ENCODE measurements at places on chromosomes 13 and 19. TPM values are rescaled to one million over a fixed set of nuclear protein-coding genes. Genes with fewer than 3 reads are reported as not detected.
A peak's percentile ranks its signal among the peaks of the same experiment; 100 is the strongest.

DNA sequence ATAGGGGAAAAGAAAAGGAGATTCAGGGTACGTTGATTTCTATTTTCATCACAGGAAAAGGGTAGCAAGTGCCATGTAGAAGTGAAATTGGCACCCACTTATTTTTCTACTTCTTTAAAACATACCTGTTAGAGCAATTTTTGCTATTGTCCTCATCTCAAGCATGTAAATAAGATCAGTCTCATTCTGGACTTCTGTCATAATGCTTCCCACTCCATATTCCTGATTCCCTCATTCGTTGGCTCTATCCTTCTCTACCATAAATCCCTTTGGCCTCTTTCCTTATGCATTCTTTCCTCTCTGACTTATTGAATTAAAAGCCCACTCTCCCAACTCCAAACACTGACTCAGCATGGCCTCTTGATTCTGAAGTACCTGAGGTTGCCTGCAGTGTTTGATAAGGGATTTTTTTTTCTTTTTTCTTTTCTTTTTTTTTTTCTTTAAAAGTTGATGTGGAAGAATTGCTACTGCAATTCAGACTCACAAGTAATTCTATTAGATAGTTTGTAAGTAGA is 465.7 kb downstream of the SLITRK6 start:
- DNase-seq: no peak

- DNase-seq: no peak
These were observed 104.7 kb downstream of the MYCBP2 start for GRCh38 chr13:77222000-77222690.

- no peak for DNase-seq
These were observed 22.6 kb upstream of the CD177 start for GRCh38 chr19:43330726-43331434.

GRCh38 chr19:53813996-53814395 is 10.1 kb downstream of the NLRP12 start:
- DNase-seq: no peak

- DNase-seq: no peak
These were observed 7.5 kb upstream of the ZNF525 start for GRCh38 chr19:53357821-53358581.

GRCh38 chr13:113119822-113120189 is 2.8 kb upstream of the F10 start:
- DNase-seq: no peak

GRCh38 chr19:31598730-31599238 is 249.5 kb upstream of the TSHZ3 start:
- DNase-seq: no peak

- DNase-seq: peak; percentile 58
These were observed 9.1 kb downstream of the SPACA6 start for GRCh38 chr19:51702103-51702824.

- peak; percentile 17 for DNase-seq
These were observed 16.0 kb downstream of the SPATA13 start for GRCh38 chr13:24176351-24177101.

DNA sequence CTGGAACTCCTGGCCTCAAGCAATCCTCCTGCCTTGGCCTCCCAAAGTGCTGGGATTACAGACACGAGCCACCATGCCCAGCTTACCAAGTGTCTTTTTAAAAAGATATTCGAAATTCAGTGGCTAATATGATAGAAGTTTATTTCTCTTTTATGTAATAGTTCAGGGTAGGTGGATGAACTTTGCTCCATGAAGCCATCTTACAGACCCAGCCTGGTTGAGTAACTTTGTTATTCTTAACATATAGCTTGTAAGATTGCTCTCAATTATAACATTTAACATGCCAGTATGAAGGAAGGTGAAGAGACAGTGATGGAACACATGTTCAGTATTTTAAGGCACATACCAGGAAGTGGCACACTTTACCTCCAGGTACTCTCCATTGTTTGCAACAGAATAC is 42.4 kb downstream of the ZIC2 start:
- DNase-seq: no peak

DNA sequence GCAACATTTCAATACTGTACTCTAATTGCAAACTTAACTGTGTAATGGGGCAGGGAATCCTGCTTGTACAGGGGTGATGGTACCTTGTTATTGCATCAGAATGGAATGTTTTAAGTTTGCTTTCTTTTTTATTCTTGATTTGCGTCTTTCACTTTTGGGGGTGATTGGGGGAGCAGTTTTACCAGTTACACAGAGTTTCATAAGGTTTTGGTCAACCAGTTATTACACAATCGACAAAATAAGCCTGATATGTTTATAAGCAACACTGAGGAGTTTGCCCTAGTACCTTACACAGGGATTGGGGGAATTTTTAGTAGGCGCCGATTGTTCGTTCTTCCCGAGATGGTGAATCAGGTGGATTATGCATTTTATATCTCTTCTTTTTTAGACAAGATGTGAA is 2.7 kb downstream of the KLF5 start:
- no peak for DNase-seq

DNA sequence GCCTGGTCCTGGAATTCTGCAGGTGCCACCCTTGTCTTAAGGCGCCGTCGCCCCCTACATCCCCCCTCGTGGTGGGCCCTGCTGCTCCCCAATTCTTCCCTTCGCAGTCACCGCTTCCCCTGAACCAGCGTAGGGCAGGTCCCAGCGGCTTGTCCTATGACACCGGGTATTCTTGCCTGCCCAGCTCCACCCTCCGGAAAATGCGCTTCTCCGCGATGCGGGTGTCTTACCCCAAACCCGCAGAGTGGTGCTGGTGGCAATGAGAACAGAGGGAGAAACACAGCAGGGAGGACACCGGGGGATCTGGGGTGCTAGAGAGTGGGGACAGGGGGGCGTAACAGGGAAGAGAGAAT is 9.0 kb downstream of the ZNF808 start:
- no peak for DNase-seq

DNA sequence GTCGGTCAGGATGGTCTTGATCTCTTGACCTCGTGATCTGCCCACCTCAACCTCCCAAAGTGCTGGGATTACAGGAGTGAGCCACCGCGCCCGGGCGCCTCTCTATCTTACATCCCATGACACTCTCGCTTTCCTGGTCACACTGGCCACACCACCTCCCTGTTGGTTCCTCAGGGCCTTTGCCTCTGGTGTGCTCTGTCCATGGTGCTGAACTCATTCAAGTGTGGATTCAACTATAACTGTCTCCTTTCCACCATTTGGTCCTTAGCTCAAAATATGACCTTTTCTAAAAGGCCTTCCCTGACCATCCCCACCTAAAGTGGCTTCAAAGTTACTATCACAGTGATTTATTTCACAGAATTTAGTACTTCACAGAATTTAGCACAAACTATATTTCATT is 3.7 kb upstream of the SMIM17 start:
- DNase-seq: peak; percentile 11

- peak; percentile 80 for DNase-seq
These were observed 1.1 kb downstream of the ARGLU1 start for GRCh38 chr13:106566641-106567473.

DNA sequence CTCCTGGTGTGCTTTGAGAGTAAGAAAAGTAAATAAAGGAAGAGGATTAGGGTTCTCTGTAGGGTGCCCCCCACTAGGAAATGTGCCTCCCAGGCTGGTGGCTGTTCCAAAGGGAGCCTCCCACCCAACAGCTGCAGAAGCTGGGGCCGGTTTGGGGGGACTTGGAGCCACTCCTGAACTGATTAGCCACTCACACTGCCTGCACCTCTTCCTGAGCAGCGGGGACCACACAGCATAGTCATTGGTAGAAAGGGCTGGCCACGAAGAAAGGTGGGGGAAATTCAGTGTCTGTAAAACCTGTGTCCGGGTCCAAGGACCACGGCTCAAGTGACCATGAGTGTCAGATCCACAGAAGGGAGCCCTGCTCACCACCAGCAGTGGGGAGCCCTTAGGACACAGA is 55.6 kb downstream of the SPACA7 start:
- no peak for DNase-seq

- no peak for DNase-seq
These were observed 6.1 kb downstream of the THOP1 start for GRCh38 chr19:2791440-2791839.

DNA sequence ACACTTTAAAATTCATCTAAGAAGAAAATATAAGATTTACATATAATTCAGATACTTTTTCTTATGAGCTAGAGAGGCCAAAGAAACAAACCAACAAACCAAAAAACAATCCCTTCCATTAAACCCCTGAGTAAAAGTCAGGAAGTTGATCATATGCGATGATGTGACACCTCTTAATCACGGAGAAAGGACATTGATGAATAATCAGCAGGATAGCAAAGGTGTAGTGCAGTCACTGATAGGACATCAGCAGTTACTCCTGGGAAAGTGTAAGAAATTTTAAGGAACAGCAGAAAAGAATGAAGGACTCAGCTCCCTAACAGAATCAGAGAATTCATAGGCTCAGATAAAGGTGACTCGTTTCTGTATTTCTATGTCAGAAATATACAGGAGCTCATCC is 202.4 kb upstream of the EDNRB start:
- DNase-seq: no peak

GRCh38 chr19:58364146-58364545 is 1.6 kb upstream of the ZNF497 start:
- DNase-seq: no peak

GRCh38 chr19:17159466-17160393 is 55.4 kb upstream of the USE1 start:
- no peak for DNase-seq

GRCh38 chr13:98262292-98262691 is 85.2 kb upstream of the RNF113B start:
- no peak for DNase-seq

GRCh38 chr19:2273356-2274184 is 8.4 kb downstream of the PEAK3 start:
- DNase-seq: peak; percentile 64

- DNase-seq: no peak
These were observed 4.1 kb downstream of the ACP4 start for GRCh38 chr19:50794074-50794875.

GRCh38 chr19:29711584-29712132 is 3.4 kb downstream of the C19orf12 start:
- no peak for DNase-seq

GRCh38 chr13:25538276-25538675 is 166.5 kb downstream of the ATP8A2 start:
- DNase-seq: no peak

- peak; percentile 18 for DNase-seq
These were observed 294.8 kb downstream of the TSHZ3 start for GRCh38 chr19:31054430-31054829.

- no peak for DNase-seq
These were observed 1.5 kb downstream of the FNDC3A start for GRCh38 chr13:48977286-48977625.

- no peak for DNase-seq
These were observed 105.2 kb upstream of the SPACA7 start for GRCh38 chr13:112270951-112271350.

- no peak for DNase-seq
These were observed 166.9 kb upstream of the KL start for GRCh38 chr13:32849369-32849768.

DNA sequence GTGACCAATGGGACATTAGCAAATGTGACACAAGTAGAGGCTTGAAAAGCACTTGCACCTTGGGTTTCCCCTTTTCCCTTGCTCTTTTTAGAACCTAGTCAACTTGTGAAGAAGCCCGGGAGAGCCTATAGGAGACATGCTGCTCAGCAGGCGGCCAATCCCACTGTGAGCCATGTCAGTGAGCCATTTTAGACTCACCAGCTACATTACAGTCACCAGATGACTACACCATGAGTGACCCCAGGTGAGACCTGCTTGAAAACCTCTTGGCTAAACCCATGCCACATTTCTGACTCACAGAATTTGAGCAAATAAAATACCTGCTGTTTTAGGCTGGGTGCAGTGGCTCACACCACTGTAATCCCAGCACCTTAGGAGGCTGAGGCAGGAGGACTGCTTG is 317.5 kb downstream of the KLF12 start:
- no peak for DNase-seq

DNA sequence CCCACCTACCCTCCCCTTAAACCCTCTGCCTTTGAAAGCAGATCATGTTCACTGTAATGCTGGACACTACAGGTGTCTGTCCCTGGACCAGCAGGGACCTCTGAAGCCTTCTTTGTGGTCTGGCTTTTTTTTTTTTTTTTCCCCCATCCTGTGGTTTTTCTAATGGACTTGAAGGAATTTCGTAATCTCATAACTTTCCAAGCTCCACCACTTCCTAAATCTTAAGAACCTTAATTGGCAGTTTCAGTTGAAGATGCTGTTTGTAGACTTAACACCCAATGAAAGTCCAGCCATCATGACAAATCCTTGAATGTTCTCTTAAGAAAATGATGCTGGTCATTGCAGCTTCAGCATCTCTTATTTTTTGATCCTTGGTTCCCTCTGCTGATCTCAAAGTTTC is 45.0 kb upstream of the LRCH1 start:
- DNase-seq: no peak

The OR7C1 gene
- 6.3 TPM for total RNA-seq

The FGF14 gene
- total RNA-seq: 3.1 TPM

The APLP1 gene
- total RNA-seq: 8.4 TPM

The C19orf38 gene
- total RNA-seq: 3.9 TPM

The GEMIN7 gene
- 3.1 TPM for total RNA-seq

The IGFL1 gene
- not detected for total RNA-seq

The LGALS4 gene
- total RNA-seq: not detected

The ETV2 gene
- total RNA-seq: not detected

The NEK3 gene
- total RNA-seq: 13.7 TPM

The CEACAM8 gene
- 0.96 TPM for total RNA-seq

The SSC5D gene
- total RNA-seq: 67.9 TPM

The GPR12 gene
- total RNA-seq: 2.4 TPM

The EML2 gene
- 4.6 TPM for total RNA-seq

The STOML3 gene
- 4.1 TPM for total RNA-seq

The ZSCAN5B gene
- 7.2 TPM for total RNA-seq

The PET100 gene
- 25.5 TPM for total RNA-seq

The ZNF787 gene
- total RNA-seq: 13.2 TPM

The ARRDC2 gene
- 6.3 TPM for total RNA-seq

The CYP2A7 gene
- 0.24 TPM for total RNA-seq

The SKA3 gene
- 8.7 TPM for total RNA-seq

The IL12RB1 gene
- total RNA-seq: 0.72 TPM

The RNF17 gene
- not detected for total RNA-seq

The HSPB6 gene
- 67.4 TPM for total RNA-seq

The F2RL3 gene
- 2.2 TPM for total RNA-seq

The APOC4 gene
- not detected for total RNA-seq

The IRF2BP1 gene
- total RNA-seq: 16.9 TPM

Measured in umbilical cord (tissue), 2 donors.